ENCODE measurements at places on chromosomes 3 and 15.

DNA sequence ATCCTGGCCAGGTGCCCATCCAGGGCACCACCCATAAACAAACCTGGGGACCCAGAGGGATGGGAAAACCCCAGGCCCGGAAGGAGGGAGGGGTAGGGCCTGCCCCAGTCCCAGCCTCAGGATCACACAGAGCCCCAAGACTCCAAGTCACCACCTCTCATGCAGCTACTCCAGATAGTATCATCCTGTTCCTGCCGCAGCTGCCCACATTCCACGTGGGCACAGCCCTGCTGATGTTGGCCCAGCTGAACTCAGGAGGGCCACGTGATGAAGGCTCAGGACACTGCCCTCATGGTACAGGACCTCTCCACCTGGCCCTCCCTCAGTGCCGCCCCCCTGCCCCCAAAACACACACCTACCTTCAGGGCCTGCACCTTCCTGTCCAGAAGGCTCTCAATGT is 69.5 kb downstream of the CACNA2D2 start:
- no peak for DNase-seq

DNA sequence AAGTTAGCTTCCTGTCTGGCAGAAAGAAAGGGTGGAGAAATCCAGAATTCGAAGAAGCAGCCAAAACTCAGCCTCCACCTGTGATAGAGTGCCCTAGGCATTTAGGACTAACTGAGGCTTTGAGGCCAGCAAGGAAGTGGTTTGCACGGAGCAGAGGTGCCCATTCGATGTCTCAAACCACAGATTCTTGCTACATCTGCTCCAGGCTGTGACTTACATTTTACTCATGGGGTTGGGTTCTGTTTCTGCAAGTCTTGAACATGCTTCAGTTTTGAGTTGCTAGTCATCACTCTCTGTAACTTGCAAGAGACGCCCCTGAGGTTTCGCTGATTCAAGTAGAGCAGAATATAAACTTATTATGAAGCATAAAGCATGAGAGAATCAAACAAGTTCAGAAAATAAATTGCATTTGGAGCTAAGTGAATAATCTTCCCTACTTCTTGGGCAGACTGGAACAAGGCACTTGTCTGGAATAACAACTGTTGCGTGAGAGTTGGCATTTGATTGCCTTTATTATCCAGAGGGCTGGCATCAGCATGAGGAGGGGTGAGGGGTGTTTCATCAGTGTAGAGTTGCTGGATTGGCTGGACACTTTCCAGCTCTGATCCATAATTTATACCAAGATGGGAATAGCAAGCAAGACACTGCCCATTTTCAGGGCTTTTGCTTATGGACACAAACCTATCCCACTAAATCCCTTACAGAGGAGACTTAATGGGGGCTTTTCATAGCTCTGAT is 256.5 kb downstream of the AGBL1 start:
- no peak for DNase-seq

DNA sequence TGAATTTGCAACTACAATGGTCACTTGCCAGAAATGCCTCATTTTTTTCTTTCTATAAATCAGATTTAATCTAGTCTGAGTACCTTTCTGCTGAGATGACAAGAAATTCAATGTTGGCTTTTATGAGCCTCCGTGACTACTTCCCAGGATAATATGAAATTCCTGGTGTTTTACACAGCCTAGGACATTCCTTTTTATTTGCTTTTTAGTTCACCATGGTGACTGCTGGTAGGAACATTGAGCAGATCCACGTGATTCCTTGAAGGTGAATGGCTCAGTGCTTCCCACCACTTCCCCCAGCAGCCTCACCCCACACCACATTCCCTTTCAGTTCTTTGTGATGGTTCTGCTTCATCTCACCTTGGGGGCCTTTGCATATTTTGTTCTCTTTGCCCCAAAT is 4.3 kb upstream of the NPTN start:
- DNase-seq: no peak

- DNase-seq: no peak
These were observed 123.1 kb downstream of the SMAD6 start for GRCh38 chr15:66825139-66825538.

GRCh38 chr15:54560417-54560816 is 582.2 kb downstream of the UNC13C start:
- no peak for DNase-seq

GRCh38 chr3:143081844-143082778 is 37.5 kb upstream of the CHST2 start:
- DNase-seq: no peak

GRCh38 chr3:147397155-147397874 is 9.0 kb downstream of the ZIC4 start:
- no peak for DNase-seq

DNA sequence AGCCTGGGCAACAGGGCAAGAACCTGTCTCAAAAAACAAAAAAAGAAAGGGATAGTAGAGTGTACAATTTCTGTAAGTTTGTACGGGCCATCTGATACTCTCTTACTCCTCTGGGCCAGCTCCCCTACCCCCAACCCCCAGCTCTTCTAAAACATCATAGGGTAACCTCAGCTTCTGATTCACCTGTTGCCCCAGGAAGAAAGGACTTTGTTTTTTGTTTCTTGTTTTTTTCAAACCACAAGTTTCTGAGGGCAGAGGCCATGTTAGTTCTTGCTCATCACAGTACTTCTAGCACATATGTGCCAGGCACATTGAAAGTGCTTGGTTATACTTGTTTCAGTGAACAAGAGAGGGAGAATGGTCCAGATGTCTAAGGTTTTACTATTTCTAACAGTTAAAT is 20.2 kb downstream of the ATOSA start:
- DNase-seq: no peak

DNA sequence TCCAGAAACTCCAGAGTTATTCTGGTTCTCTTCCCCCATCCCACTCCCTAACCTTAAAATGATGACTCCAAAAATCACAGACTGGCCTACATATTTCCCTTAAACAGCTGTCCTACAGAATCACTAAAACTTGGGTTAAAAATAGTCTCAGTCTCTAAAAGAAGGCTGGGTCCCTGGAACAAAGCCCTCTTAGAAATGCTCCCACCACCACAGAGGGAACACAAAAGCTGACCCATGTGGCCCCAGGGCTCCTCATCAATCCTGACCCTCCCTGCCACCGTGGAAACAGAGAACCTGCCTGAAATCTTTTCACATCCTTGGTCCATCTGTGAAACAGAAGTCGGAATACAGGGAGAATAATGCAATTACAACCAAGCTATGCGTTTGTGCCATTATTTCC is 55.7 kb upstream of the DCLK3 start:
- DNase-seq: no peak

DNA sequence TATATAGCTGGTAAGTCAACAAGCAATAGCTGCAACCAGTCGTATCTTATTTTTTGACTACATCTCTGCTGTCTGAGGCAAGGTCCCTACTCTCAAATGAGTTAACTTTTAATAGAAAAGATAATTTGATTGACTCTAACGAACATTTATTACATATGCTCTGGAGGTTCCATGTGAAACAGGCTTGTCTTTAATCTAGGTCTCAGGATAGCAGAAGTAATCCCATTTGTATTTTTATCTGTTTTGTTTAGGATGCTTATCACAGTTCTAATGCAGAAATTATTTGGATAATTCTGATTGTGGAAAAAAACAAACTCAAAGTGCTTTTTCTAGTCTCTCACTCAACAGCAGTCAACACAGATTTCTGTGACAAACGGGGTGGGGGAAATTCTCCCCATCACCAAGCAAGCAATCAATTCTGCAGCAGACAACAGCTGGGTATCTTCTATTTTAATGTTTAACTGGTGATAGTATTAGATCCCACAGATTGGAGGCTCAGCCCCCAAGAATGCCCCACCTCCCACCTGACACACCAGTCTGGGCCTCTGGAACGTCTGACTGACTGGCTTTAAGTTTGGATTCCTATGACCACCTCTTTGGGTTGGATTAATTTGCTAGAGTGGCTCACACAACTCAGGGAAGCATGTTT is 58.8 kb downstream of the ITPR1 start:
- DNase-seq: no peak

- DNase-seq: no peak
These were observed 75.6 kb upstream of the ICE2 start for GRCh38 chr15:60554494-60554893.

DNA sequence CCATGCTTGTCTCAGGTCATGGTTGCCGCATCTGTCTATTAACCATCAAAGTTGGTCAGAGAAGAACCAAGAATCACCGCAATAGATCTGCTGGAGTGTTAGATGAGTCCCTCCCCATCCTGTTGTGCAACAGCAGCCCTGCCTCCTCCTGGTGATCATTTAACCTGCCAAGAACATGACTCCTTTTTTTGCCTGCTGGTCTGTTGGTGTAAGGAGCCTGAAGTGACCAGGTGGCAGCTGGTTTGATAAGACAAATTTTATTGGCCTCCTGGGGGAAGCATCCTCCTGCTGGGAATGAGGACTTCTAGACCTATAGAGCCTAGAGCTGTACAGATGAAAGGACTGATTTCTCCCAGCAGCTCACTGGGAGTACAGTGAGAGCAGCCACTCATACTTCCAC is 43.5 kb upstream of the RAF1 start:
- no peak for DNase-seq

DNA sequence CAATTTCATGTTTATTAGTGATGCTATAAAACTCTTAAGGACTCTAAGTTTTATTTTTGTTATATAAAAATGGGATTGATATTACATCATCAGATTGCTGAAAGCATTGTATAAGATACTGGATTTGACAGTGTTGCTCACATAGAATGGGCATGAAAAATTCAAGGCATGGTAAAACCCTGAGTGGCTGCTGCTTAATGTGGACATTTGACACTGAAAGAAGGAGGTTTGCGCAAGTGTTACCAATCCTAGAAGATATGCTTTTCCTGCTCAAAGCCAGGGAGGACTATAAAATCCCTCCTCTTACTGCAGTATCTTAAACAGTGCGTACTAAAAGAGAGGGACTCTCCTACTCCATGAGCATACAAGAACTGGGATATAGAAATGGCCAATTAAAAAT is 65.8 kb upstream of the PTX3 start:
- DNase-seq: no peak

DNA sequence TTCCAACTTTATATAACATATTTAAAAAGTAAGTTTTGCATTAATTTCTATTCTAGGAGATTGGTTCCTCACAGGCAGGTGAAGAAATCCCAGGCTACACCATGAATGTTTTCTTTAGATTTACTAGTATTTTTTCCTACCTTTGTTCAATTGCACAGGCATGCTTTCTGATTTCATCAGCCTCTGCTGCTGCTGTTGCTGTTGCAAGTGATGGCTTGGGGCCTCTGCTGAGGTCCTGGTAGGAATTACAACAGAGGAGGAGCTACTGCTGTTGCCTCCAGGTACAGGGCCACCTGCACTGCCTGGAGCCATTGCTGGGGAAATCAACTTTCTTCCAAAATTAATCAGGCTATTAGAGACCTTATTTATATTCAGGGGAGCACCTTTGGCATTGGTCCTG is 353.3 kb downstream of the PLCL2 start:
- no peak for DNase-seq

- DNase-seq: no peak
These were observed 115.8 kb downstream of the EPHA3 start for GRCh38 chr3:89223188-89223587.

DNA sequence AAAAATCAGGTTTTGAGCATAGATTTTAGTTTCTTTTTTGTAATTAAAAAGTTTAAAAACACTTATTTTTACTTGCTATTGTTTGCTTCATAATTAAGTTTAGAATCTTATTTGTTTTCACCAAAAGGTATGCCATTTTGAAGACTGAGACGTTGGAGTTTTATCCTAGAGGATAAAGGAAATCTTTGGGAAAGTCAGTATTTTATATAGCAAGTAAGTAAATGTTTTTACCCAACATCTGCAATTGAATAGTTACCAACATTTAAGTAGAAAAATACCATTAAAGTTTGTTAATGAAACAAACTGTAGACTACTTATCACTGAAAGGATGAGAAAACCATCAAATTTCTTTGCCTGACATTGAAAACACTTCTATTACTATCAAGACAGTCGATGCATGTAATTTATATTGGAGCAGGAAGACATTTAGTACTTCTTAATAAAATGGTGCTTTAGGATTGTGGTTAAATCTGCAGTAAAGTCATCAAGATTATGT is 14.0 kb upstream of the CHD2 start:
- DNase-seq: no peak

GRCh38 chr3:180646187-180646790 is 33.0 kb downstream of the CCDC39 start:
- DNase-seq: no peak

GRCh38 chr3:140597792-140598191 is 80.1 kb upstream of the TRIM42 start:
- DNase-seq: no peak

DNA sequence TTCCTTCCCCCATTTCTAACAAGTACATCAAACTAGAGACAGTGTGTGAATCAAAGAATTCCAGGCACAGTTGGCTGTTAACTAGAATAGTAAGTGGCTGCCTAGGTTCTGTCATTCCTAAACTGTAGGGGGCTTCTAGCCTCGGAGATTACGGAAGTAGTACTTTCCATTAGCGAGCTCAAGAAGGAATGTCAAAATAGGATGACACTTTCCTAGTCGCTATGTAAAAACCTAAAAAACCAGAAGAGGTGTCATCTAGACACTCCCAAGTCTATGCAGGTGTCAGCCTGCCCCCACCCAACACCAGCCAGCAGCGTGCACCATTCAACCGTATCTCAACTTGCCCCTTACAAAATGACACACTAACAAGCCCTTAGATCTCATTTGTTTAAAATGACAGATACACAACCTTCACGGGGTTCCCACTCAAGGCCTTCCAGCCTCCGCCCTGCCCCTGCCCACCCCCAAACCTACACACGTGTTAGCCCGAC is 874 bp downstream of the INO80 start:
- no peak for DNase-seq

GRCh38 chr3:175421902-175422301 is 562.8 kb downstream of the NAALADL2 start:
- DNase-seq: no peak

GRCh38 chr3:5219216-5219615 is 31.7 kb downstream of the EDEM1 start:
- no peak for DNase-seq

All from left forelimb (tissue), 1 donor.